Esophagus squamous epithelium (tissue), 5 donors: ENCODE measurements at places on chromosomes 2 and 18.

DNA sequence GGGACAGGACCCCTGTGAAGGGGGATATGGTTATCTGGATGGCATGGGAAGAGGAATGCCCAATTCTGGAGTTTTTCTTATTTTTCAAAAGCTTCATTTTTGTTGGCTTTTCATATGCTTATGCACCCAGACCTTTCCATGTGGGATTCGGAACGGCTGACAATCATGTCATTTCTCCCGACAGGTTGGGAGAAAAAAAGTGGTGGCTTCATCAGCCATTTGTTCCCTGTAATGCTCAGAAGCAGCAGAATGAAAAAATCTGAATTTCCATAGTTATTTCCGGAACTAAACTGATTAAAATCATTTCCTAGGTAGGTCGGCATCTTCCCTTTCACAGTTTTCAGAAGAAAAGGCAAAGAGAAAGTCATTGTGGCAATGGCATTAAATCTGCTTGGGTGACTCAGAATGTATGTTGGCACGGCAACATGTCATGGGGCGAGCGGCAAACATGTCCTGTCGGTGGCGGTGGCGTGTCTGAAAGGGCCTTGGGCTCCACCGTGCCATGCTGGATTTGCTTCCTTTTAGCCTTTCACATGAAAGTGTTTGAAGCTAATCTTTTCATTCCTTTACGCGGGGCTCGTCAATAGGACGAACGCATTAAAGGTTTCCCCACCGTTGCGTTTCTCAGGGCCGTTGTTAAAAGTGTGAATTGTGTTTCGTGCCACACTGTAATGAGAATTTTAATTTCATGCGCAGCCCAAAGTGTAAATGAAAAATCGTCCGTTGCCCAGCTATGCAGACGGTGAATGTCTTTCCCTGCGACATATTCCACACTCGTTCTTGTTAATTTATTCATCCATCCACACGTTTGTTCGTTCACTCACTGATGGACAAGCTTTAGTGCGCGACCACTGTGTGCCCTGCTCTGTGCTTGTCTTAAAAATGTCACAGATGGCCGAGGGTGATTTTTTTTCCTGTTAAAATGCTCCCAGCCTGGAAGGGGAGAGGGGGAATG lies 18.5 kb downstream of the ACKR3 start:
- no peaks in the 10 kb centered on the region for H3K27me3 ChIP-seq
- H3K4me3 ChIP-seq = no peak overlapping the region
- no peak overlapping the region for H3K27ac ChIP-seq
- DNase-seq = no peak
- H3K4me1 ChIP-seq = peaks cover 4% of the 10 kb centered on the region

- no peak overlapping the region for H3K4me3 ChIP-seq
- peaks cover 78% of the 10 kb centered on the region for H3K27me3 ChIP-seq
- no peaks in the 10 kb centered on the region for H3K36me3 ChIP-seq
- no peak overlapping the region for H3K27ac ChIP-seq
- H3K4me1 ChIP-seq = peaks cover 9% of the 10 kb centered on the region
- DNase-seq = no peak
These were observed 99.0 kb upstream of the CTDP1 start for GRCh38 chr18:79580498-79581171.

DNA sequence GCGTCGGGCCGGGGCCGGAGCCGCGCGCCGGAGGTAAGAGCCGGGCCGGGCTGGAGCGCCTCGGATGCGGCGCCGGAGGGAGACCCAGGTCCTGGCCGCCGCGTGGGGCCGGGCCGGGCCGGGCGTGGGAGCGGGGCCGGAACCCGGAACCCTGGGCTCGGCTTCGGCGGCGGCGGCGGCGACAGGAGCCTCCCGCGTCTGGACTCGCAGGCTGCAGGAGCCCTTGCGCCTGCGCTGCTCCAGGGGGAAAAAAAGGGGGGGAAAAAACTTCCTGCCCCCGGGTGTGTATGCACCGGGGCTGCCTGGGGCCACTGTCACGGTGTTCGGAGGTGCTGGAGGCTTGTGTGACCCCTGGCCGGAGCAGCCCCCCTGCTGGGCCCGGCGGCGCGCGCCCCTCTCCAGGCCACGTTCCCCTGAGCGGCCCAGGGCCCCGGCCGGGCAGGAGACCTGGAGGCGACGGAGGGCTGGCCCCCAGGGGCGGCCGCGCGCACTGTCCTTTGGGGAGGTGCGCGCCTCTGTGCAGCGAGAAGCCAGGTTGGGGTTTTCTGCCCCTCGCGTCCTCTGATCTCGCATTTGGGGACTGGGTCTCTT lies 864 bp downstream of the KLHL29 start:
- no peaks in the 10 kb centered on the region for H3K36me3 ChIP-seq
- peak overlapping the region; percentile 80 for H3K4me3 ChIP-seq
- peak overlapping the region; percentile 82 for H3K27ac ChIP-seq
- no peak for DNase-seq
- peaks cover 51% of the 10 kb centered on the region for H3K4me1 ChIP-seq
- peaks cover 55% of the 10 kb centered on the region for H3K27me3 ChIP-seq

GRCh38 chr2:240371129-240372000 lies 64.1 kb upstream of the GPC1 start:
- H3K4me1 ChIP-seq = peaks cover 28% of the 10 kb centered on the region
- no peak overlapping the region for H3K27ac ChIP-seq
- peaks cover 7% of the 10 kb centered on the region for H3K27me3 ChIP-seq
- no peak overlapping the region for H3K4me3 ChIP-seq

DNA sequence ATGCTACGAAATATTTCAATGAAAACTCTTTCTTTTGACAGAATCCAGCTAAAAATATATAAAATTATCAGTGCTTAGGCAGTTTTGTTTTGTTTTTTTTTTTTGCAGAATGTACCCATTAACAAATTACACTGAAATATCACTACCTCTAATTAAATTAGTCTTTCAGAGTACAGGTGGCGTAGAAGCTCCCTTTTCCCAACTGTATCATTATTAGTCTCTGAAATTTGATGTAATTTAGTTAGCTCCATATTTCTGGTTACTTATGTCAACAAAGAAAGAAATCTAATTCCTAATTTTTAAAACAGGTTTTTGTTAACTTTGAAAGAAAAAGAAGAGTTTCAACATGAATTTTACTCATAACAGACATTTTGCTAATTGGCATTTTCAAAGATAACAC lies 149.2 kb downstream of the CDH2 start:
- DNase-seq = no peak
- H3K27ac ChIP-seq = no peak overlapping the region
- H3K36me3 ChIP-seq = no peaks in the 10 kb centered on the region
- no peaks in the 10 kb centered on the region for H3K27me3 ChIP-seq
- H3K4me3 ChIP-seq = no peak overlapping the region

DNA sequence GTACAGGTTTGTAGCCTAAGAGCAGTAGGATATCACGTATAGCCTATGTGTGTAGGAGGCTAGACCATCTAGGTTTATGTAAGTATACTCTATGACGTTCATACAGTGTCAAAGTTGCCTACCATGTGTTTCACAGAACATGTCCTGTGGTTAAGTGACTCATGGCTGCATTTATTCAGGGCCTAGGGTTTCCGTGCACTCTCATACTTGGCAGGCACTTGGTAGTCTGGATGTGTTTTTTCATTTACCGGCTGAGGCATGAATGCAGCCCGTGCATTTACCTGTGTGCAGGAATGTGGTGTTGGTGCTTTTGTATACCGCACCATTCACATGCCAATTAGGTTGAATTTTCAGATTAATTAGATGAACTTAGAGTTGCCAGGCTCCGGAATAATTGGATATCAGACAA lies 43.4 kb downstream of the MYL12B start:
- H3K27me3 ChIP-seq = no peaks in the 10 kb centered on the region
- peaks cover 22% of the 10 kb centered on the region for H3K4me1 ChIP-seq
- peak overlapping the region; percentile 70 for H3K27ac ChIP-seq
- no peaks in the 10 kb centered on the region for H3K36me3 ChIP-seq
- peak; percentile 1 for DNase-seq

GRCh38 chr18:46250084-46250811 lies 146.1 kb downstream of the HAUS1 start:
- H3K4me3 ChIP-seq = no peak overlapping the region
- peaks cover 3% of the 10 kb centered on the region for H3K36me3 ChIP-seq
- DNase-seq = no peak
- no peaks in the 10 kb centered on the region for H3K27me3 ChIP-seq

DNA sequence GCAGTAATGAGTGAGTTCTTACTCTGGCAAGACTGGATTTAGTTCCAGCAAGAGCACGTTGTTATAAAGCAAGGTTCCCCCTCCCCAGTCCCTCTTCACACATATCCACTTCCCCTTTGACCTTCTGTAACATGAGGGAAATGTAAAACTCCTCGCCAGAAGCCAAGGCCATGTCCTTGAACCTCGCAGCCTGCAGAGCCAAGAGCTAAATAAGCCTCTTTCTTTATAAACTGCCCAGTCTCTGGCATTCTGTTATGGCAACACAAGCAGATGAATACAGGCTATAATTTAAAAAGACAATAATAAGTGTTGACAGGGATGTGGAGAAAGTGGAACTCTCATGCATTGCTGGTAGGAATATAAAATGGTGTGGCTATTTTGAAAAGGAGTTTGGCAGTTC lies 60.3 kb downstream of the TLK1 start:
- H3K27ac ChIP-seq = no peak overlapping the region
- H3K27me3 ChIP-seq = no peaks in the 10 kb centered on the region
- no peak overlapping the region for H3K4me3 ChIP-seq

- no peak for DNase-seq
- H3K4me1 ChIP-seq = no peaks in the 10 kb centered on the region
- H3K27ac ChIP-seq = no peak overlapping the region
- no peaks in the 10 kb centered on the region for H3K36me3 ChIP-seq
- no peak overlapping the region for H3K4me3 ChIP-seq
- no peaks in the 10 kb centered on the region for H3K27me3 ChIP-seq
These were observed 1324.5 kb upstream of the PIK3C3 start for GRCh38 chr18:40630496-40630895.

DNA sequence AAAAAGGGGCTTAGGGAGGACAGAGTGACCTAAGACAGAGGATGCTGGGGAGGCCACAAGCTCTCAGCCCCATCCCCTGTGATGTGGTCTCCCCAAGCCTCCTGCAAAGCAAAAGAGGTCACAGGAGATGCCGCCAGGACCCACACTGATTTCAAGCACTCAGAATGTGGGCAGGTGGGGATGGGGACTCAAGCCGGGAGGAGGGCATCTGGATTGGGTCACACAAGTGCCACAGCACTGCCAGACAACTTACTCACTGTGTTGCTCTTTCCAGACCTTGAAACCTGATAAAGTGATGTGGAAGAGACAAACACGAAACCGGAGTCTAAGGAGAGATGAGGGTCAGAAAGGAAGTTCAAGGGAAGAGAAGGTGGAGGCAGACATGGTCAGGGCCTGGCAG lies 95.7 kb downstream of the TTC32 start:
- H3K27ac ChIP-seq = no peak overlapping the region
- no peak overlapping the region for H3K4me3 ChIP-seq
- no peaks in the 10 kb centered on the region for H3K27me3 ChIP-seq
- H3K4me1 ChIP-seq = peaks cover 12% of the 10 kb centered on the region
- no peak for DNase-seq

- H3K4me1 ChIP-seq = no peaks in the 10 kb centered on the region
- H3K4me3 ChIP-seq = no peak overlapping the region
- H3K27me3 ChIP-seq = no peaks in the 10 kb centered on the region
- no peak overlapping the region for H3K27ac ChIP-seq
These were observed 138.6 kb downstream of the DNER start for GRCh38 chr2:229575569-229576315.

GRCh38 chr18:58937887-58938267 lies 73.2 kb downstream of the ZNF532 start:
- no peaks in the 10 kb centered on the region for H3K27me3 ChIP-seq
- no peak for DNase-seq
- H3K36me3 ChIP-seq = peaks cover 60% of the 10 kb centered on the region
- H3K27ac ChIP-seq = no peak overlapping the region
- peaks cover 29% of the 10 kb centered on the region for H3K4me1 ChIP-seq

- no peak overlapping the region for H3K27ac ChIP-seq
- H3K36me3 ChIP-seq = no peaks in the 10 kb centered on the region
- DNase-seq = no peak
- no peak overlapping the region for H3K4me3 ChIP-seq
These were observed 453.0 kb downstream of the ARHGAP15 start for GRCh38 chr2:143582046-143582747.

DNA sequence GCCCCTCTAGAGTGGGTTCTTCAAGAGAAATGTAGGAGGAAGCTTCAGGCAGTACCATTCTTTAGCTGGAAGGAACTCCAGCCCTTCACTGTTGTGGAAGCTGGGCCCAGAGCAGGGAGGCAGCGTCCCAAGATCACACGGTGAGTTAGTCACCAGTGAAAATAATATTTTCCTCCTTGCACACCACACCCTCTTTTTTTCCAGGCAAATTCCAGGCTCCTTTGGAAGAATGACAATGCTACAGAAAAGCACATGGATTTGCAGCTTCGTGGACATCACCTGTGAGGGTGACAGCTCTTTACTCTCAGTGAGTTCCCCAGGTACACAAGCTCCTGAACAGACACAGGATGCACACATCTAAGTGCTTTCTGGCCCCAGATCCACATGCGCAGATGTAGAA lies 157.1 kb downstream of the COL6A3 start:
- peaks cover 45% of the 10 kb centered on the region for H3K4me1 ChIP-seq
- H3K36me3 ChIP-seq = no peaks in the 10 kb centered on the region
- H3K4me3 ChIP-seq = no peak overlapping the region
- no peaks in the 10 kb centered on the region for H3K27me3 ChIP-seq

- H3K36me3 ChIP-seq = no peaks in the 10 kb centered on the region
- no peak for DNase-seq
- H3K4me3 ChIP-seq = peak overlapping the region; percentile 89
These were observed 1.1 kb downstream of the UXS1 start for GRCh38 chr2:106192752-106193689.

DNA sequence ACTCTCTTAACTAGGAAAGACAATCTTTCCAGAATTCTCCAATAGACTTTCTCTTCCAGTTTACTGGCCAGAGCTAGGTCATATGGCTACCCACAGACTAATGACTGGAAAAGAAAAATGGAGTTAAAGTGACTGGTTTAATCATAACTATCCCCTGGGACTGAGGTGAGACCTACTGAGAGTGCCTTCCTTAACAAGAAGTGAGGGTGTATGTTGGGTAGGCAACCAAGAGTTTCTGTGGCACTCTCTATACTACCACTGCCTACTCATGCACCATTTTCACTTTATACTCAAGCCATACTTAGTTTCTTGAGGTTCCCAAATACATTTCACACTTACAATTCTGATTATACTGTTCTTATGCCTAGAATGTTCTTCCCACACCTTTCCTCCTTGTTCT lies 6.9 kb upstream of the GFPT1 start:
- no peaks in the 10 kb centered on the region for H3K4me1 ChIP-seq
- DNase-seq = no peak
- no peak overlapping the region for H3K27ac ChIP-seq
- H3K27me3 ChIP-seq = no peaks in the 10 kb centered on the region
- H3K4me3 ChIP-seq = no peak overlapping the region
- H3K36me3 ChIP-seq = no peaks in the 10 kb centered on the region
